Stimulated activated CD8-positive, alpha-beta memory T cell treated with anti-CD3 and anti-CD28 coated beads, Interleukin-15, amount 100 ng/mL, for 1 hour (primary cell): ENCODE measurements at places on chromosomes 12 and 14.

GRCh38 chr12:43858096-43858495, 22.2 kb downstream of the TMEM117 start:
- DNase-seq = no peak

- no peak for DNase-seq
Measured at GRCh38 chr12:129927316-129927900, 23.6 kb upstream of the TMEM132D start.

GRCh38 chr12:62078020-62078419, 182.2 kb upstream of the USP15 start:
- DNase-seq = no peak

DNA sequence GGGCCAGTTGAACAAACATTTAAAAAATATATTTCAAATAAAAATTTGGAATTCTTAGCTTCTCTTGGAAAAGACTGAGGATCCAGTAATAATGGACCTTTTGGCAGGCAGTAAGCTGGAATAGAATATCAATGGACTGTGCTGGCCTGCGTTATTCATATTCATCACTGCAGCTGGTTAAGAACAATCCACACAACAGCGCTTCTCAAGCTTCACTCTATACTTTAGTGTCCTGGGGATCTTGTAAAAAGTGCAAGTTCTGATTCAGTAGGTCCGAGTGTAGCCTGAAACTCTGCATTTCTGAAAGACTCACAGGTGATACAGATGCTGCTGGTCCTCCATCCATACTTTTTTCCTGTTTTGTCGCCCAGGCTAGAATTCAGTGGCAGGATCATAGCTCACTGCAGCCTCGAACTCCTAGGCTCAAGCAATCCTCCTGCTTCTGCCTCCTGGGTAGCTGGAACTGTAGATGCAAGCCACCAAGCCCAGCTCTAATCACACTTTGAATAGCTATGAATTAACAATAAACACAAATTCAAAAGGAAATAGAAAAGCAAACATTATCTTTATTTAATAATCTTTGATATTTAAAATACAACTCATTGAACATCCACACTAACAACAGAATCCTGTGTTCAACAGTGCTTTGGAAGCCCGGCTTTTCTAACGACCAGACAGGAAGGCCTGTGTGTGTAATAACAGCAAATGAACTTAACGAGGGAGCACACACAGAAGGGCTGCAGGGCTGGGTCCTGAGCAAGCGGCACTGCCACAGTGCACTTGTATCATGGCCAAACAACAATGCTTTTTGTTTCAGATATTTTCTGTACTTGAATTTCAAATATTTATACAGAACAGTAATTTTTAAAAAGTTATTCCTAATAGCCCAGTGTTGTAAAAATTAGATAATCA, 18.4 kb upstream of the TRIP11 start:
- no peak for DNase-seq

DNA sequence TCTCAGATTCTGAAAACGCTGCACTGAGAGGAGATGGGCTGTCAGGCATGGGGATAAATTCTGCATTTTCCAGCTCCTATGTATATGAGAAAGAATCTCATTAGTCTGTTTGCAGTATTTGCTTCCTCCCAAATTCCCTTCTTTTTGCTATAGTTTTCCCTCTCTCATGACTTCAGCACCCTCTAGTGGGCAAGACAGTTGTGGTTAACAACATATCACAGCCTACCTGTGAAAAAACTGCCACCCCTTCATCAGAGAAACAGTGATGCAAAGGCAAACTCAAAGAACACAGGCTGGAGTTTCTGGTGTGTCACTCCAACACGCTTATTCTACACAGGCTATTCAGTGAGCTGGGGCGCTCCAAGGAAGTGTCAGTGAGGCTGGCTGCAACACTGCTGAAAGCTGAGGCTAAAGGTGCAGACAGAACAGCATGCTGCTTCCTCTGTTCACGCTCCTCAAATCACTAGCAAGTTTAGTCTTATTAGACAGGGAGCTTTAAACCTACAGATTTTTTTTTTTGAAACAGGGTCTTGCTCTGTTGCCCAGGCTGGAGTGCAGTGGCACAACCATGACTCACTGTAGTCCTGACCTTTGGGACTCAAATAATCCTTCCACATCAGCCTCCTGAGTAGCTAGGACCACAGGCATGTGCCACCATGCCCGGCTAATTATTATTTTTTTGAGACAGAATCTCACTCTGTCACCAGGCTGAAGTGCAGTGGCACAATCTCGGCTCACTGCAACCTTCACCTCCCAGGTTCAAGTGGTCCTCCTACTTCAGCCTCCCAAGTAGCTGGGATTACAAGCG, 19.3 kb downstream of the ZC2HC1C start:
- DNase-seq = peak; percentile 12

- no peak for DNase-seq
Measured at GRCh38 chr12:104143918-104144317, 5.9 kb upstream of the NFYB start.

GRCh38 chr12:40907115-40907527, 214.9 kb downstream of the CNTN1 start:
- no peak for DNase-seq

- no peak for DNase-seq
Measured at GRCh38 chr12:94326727-94327126, 132.9 kb downstream of the CEP83 start.

DNA sequence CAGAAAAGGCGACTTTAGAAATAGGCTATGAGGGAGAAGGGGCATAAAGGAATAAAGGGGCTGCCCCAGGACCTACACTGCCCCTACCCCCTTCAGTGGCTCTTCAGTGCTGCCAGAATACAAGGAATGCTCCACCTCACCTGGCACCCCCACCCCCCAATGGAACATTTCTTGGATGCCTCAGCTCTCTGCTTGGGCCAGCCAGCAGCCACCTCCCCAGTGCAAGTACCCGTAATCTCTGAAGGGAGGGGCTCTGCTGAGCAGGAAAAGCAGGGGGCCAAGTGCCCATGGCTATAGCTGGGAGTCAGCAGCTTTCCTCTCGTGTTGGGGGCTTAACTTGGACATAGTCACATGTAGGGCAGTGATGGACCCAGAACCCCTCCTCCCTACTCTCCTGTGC, 33.3 kb downstream of the BAZ2A start:
- DNase-seq = no peak

DNA sequence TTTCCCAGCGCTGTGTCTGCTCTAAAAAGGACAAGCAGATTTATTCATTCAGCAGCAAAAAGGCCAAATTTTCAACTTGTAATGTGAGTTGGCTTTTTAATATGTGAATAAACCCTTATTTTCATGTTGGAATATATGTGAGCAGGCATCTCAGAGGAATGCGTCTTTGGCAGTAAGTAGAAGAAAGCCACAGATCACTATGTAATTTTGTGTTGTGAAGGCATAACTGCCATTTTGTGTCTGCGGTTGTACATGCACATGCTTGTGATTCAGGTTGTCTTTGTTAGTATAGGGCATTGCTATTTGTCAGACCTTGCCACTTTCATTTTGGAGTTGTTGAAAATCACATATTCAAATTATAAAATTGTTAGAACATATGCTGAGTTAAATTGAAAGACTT, 398.8 kb upstream of the RGS6 start:
- DNase-seq = no peak

DNA sequence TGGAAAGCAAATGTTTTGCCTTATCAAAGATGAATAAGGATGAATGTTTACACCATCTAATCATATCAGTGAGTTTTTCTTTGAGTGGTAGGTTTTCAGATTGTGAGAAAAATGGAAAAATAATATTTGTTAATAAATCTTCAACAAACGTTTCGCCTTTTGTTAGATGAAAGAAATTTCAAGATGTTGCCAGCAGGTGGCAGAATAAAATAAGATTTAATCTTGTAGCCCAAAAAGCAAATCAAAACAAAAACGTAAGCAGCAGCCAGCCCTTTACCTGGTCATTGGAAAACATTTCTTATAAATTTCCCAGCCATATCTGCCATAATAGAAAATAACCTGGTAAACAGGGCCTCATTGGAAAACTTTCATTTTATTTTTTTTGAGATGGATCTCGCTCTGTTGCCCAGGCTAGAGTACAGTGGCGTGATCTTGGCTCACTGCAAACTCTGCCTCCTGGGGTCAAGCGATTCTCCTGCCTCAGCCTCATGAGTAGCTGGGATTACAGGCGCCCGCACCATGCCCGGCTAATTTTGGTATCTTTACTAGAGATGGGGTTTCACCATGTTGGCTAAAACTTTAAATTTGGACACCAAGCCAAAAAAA, 15.4 kb upstream of the TMEM120B start:
- DNase-seq = no peak

DNA sequence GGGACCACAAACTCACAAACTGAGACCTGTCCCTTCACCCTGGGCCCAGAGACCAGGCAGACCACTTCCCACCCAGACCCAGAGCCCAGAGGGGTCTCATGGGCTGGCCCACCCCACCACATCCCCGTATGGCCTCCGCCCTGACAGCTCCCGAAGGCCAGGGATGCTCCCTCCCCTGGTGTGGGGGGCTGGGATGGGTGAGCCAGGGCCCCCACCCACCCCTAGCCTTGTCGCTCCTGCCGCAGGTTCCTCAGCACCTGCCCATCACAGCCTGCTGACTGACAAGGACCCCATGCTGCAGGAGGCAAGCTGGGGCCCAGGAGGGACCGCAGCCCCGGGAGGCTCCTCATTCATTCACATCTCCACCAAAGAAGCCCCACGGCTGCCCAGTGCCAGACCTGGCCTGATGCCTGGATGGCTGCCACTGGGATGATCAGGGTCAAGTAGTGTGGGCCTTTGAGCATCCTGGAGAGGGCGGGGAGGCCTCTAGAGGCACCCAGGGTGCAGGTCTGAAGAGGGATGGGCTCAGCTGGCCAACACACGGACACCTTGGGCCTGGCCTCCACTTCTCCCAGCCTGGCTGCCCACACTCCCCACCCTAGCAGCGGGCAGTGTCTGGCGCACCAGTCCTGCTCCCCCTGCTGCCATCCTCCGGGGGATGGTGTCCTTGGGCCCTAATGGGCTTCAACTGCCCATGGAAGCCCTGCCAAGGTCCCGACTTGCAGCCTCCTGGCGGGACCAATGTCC, 24.7 kb upstream of the GPR132 start:
- no peak for DNase-seq

GRCh38 chr14:69848903-69849391, 30.3 kb upstream of the SMOC1 start:
- DNase-seq = no peak

GRCh38 chr12:74489543-74489942, 48.1 kb upstream of the ATXN7L3B start:
- DNase-seq = no peak

DNA sequence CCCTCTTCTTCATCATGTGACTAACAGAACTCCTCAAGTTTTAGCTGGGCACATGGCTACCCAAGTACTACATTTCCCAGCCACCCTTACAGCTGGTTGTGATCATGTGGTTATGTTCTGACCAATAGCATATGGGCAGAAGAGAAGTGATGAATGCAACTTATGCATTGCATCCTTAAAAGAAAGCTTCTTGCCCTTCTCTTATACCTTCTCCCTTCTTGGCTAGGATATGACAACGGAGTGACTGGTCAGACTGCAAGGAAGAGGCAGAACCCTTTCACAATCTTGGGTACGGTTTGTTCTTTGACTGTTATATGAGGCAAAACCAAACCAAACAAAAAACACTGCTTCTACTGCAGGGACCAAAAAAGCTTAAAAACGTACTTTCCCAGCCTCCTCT, 66.5 kb upstream of the MAX start:
- DNase-seq = no peak
